ENCODE measurements at places on chromosomes 11 and 22.

DNA sequence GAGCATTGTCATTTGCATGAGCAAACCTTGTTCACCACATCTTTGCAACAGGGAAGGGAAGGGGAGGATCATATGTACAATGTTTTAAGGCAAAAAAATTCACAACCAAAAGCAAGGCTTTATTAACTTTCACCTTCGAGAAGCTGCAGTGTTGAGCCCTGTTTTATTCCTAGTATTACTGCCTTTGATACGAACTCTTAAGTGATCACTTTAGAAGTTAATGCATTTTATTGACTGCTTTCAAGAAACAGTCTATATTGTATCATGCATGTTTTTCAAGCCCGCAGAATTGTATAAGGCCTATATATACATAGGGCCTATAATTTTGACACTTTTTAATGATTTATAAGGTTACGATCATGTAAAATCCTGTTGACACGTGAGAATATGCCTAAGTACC is 117.5 kb upstream of the VPREB1 start:
- no peak for DNase-seq

GRCh38 chr11:68912254-68912653 is 8.6 kb downstream of the IGHMBP2 start:
- DNase-seq: no peak

DNA sequence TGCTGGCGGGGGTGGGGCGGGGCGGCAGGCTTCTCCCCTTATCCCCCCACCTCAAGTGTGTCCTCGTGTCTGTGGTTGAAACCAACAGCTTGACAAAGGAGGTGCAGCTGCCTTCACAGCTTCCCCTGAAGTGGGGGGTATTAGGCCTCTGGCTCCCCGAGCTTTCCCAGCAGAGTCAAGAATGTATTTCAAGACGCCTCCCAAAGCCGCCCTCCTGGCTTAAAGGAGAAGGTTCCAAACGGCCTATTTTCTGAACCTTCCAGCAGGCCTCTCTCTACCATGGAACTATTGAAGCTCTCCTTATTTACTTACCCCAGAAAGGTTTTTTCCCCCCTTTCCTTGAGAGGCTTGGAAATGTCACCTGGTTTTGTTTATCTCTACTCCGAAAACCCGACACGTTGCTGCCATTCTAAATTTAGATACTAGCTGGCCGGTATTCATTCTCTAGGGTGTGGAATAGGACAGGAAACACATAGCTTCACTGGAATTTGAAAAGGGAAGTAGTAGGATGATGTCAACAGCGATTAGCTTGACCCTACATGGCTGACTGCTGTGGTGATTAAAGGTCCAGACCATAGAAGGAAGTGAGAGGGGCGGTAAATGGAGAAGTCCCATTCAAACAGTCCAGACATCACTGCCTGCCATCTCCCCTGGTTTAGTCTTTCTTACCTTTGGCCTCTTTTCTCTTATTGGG is 671 bp upstream of the PICALM start:
- no peak for DNase-seq

GRCh38 chr11:61971248-61972111 is 4.0 kb upstream of the FTH1 start:
- no peak for DNase-seq

GRCh38 chr11:113538451-113539412 is 63.5 kb upstream of the DRD2 start:
- no peak for DNase-seq

GRCh38 chr11:2465202-2466068 is 20.6 kb downstream of the KCNQ1 start:
- no peak for DNase-seq

- DNase-seq: no peak
Observed at GRCh38 chr11:45313171-45313865, 27.2 kb upstream of the SYT13 start.
